ENCODE measurements at places on chromosomes 1 and 21. TPM values are rescaled to one million over a fixed set of nuclear protein-coding genes. Genes with fewer than 3 reads are reported as not detected.
A peak's percentile ranks its signal among the peaks of the same experiment; 100 is the strongest.

GRCh38 chr1:7680207-7680954 is 90.7 kb upstream of the VAMP3 start:
- peak overlapping the region; percentile 53 for H3K4me3 ChIP-seq
- peaks cover 20% of the 10 kb centered on the region for H3K27me3 ChIP-seq
- 0 out of 2 replicates have a peak, but pooled peaks cover 3% of the 10 kb centered on the region for H3K4me1 ChIP-seq
- DNase-seq: no peak
- no peak overlapping the region for H3K27ac ChIP-seq

- no peaks in the 10 kb centered on the region for H3K27me3 ChIP-seq
- peaks cover 7% of the 10 kb centered on the region for H3K4me1 ChIP-seq
- DNase-seq: no peak
- no peaks in the 10 kb centered on the region for H3K36me3 ChIP-seq
Observed at GRCh38 chr21:26087223-26087918, 83.2 kb downstream of the APP start.

- H3K27me3 ChIP-seq: no peaks in the 10 kb centered on the region
- no peak overlapping the region for H3K27ac ChIP-seq
- no peak for DNase-seq
- H3K4me1 ChIP-seq: no peaks in the 10 kb centered on the region
- H3K36me3 ChIP-seq: no peaks in the 10 kb centered on the region
Observed at GRCh38 chr1:171372418-171373084, 58.6 kb downstream of the FMO4 start.

- DNase-seq: no peak
- H3K4me1 ChIP-seq: peaks cover 3% of the 10 kb centered on the region
- no peaks in the 10 kb centered on the region for H3K36me3 ChIP-seq
- H3K4me3 ChIP-seq: no peak overlapping the region
- H3K27me3 ChIP-seq: no peaks in the 10 kb centered on the region
Observed at GRCh38 chr1:56291374-56291919, 287.9 kb downstream of the PLPP3 start.

GRCh38 chr1:24659993-24660665 is 17.0 kb downstream of the SRRM1 start:
- H3K4me3 ChIP-seq: no peak overlapping the region
- no peak overlapping the region for H3K27ac ChIP-seq
- H3K36me3 ChIP-seq: peaks cover 72% of the 10 kb centered on the region
- DNase-seq: no peak
- H3K27me3 ChIP-seq: no peaks in the 10 kb centered on the region
- H3K4me1 ChIP-seq: no peaks in the 10 kb centered on the region

DNA sequence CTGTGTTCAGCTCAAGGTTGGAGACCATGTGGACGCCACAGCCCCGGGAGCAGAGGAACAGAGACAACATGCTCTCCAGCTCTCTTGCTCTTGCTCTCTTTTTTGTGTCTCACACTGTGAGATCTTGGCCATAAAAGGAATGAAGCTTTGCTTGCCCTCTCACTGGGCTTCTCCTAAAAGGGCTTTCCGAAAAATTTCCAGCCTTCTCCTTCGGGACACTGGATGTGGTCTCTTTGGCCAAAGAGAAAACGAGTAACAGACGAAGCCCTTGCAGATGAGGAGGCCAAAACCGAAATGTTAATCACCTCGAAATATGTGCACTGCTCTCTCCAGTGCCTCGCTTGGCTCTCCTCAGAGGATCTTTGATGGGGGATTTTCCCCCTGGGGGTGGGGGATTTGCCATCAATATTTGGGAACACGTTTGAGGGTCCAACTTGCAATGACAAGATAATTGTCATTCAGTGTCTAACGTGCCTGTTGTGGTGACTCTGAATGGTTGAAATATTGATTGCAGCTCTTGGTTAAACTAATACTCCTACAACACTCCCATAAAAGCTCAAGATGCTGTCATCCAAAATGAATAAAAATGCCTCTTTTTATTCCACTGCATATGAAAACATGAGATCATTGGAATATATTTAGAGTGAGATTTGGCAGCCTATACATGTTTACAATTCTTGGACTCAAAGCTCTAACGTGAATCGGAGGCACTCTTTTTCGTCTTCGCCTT is 68.6 kb upstream of the ANGPTL1 start:
- H3K27me3 ChIP-seq: no peaks in the 10 kb centered on the region
- DNase-seq: peak; percentile 37
- H3K4me3 ChIP-seq: no peak overlapping the region
- no peaks in the 10 kb centered on the region for H3K36me3 ChIP-seq
- H3K4me1 ChIP-seq: no peaks in the 10 kb centered on the region

DNA sequence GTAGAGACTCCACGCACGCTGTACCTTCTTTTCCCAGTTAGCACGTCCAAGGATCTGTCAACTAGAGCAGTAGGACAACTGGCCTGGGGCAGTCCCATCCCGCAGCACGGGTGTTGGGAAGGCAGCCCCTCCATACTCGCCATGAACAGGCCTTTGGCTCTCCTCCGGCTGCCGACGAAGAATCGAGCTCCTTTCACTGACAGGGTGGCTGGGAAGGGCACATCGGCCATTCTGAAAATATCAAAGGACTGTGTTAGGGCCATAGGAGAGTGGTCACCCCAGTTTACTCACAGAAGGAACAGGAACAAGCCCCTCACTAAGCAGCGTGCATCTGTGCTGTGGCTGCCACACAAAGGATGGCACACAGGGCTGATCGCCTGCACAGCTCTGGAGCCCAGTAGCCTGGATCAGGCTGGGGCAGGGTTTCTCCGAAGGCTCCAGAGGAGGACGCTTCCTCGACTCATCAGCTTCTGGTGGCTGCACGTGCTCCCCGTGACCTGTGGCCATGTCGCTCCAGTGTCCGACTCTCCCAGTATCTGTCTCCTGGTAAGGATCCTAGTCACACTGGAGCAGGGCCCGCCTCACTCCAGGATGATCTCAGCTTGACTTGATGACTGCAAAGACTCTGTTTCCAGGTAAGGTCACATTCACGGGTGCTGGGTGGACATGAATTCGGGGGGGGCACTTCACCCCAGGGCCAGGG is 8.9 kb downstream of the KRTAP10-1 start:
- no peaks in the 10 kb centered on the region for H3K36me3 ChIP-seq
- no peaks in the 10 kb centered on the region for H3K27me3 ChIP-seq
- no peaks in the 10 kb centered on the region for H3K4me1 ChIP-seq
- H3K4me3 ChIP-seq: no peak overlapping the region
- no peak overlapping the region for H3K27ac ChIP-seq

- H3K27me3 ChIP-seq: no peaks in the 10 kb centered on the region
- H3K4me1 ChIP-seq: no peaks in the 10 kb centered on the region
- DNase-seq: peak; percentile 78
- H3K4me3 ChIP-seq: no peak overlapping the region
- H3K27ac ChIP-seq: no peak overlapping the region
Observed at GRCh38 chr1:34500451-34500850, 254.4 kb upstream of the GJB5 start.

DNA sequence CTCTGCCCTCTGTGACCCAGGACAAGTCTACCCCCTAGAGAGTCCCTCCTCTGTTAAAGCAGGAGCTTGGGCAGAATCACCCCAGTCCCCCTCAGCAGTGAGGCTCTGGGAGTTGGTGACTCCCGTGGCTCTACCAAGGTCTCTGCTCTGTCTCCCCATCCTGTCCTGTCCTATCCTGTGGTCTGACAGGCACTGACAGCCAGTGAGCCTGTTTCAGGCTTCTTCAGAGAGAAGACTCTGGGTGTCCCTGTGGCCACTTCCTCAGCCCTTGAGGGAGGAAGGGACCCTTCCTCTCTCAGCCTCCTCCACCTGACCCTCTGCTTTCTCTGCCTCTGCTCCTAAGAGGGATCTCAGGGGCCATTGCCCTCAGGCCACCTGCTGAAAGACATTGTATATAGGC is 148.7 kb downstream of the FCRL5 start:
- H3K36me3 ChIP-seq: no peaks in the 10 kb centered on the region
- H3K4me1 ChIP-seq: peaks cover 8% of the 10 kb centered on the region
- H3K4me3 ChIP-seq: no peak overlapping the region
- 0 out of 2 replicates have a peak overlapping the region, but pooled peaks have one; percentile 6 for H3K27ac ChIP-seq
- no peaks in the 10 kb centered on the region for H3K27me3 ChIP-seq

DNA sequence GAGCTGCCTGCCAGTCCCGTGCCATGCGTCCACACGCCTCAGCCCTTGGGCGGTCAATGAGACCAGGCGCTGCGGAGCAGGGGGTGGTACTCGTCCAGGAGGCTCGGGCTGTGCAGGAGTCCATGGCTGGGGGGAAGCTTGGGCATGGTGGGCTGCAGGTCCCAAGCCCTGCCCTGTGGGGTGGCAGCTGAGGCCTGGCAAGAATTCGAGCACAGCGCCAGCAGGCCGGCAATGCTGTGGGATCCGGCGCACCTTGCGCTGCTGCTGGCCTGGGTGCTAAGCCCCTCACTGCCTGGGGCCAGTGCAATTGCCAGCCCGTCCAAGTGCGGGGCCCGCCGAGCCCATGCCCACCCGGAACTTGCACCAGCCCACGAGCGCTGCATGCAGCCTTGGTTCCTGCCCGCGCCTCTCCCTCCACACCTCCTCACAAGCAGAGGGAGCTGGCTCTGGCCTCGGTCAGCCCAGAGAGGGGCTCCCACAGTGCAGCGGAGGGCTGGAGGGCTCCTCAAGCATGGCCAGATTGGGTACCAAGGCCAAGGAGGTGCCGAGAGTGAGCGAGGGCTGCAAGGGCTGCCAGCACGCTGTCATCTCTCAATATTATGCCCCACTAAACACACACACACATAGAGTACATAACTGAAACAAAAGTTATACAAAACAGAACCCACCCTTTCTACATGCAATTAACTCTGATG is 307.7 kb downstream of the LMO4 start:
- H3K4me3 ChIP-seq: no peak overlapping the region
- H3K36me3 ChIP-seq: no peaks in the 10 kb centered on the region

- no peaks in the 10 kb centered on the region for H3K36me3 ChIP-seq
- no peak overlapping the region for H3K4me3 ChIP-seq
- H3K4me1 ChIP-seq: no peaks in the 10 kb centered on the region
- H3K27me3 ChIP-seq: no peaks in the 10 kb centered on the region
Observed at GRCh38 chr1:171290621-171291020, 23.4 kb upstream of the FMO4 start.

- peaks cover 27% of the 10 kb centered on the region for H3K27me3 ChIP-seq
- peak overlapping the region; percentile 84 for H3K4me3 ChIP-seq
- H3K4me1 ChIP-seq: peaks cover 41% of the 10 kb centered on the region
- H3K27ac ChIP-seq: peak overlapping the region; percentile 98
- DNase-seq: no peak
Observed at GRCh38 chr1:85580872-85581801, 576 bp downstream of the CCN1 start.

DNA sequence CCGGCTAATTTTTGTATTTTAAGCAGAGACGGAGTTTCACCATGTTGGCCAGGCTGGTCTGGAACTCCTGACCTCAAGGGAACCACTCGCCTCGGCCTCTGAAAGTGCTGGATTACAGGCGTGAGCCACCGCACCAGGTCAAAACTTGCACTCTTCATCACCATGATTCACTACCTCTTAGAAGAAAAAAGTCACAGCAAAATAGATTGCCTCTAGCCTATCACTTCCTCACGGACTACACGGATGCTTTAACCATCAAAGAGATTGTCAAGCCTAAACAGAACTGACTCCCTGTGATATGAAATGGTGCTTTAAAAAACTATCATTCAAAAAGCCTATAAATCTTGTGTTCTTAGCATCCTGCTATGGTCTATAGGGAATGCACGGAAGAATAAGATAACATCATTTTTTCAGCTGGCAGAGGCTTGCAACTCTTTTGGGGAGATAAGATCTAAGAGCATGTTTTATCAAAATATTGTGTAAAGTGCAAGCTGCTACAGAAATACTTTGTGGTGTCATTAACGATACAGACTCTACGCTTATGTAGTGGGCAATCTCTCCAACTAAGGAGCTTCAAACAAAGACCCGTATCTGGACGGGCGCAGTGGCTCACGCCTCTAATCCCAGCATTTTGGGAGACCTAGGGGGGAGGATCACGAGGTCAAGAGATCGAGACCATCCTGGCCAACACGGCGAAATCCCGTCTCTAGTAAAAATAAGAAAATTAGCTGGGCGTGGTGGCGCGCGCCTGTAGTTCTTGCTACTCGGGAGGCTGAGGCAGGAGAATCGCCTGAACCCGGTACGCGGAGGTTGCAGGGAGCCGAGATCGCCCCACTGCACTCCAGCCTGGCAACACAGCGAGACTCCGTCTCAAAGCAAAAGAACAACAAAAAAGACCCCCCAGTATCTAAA is 966 bp downstream of the TFB2M start:
- DNase-seq: no peak
- H3K4me1 ChIP-seq: peaks cover 5% of the 10 kb centered on the region
- H3K36me3 ChIP-seq: peaks cover 2% of the 10 kb centered on the region
- H3K4me3 ChIP-seq: peak overlapping the region; percentile 98
- no peaks in the 10 kb centered on the region for H3K27me3 ChIP-seq

DNA sequence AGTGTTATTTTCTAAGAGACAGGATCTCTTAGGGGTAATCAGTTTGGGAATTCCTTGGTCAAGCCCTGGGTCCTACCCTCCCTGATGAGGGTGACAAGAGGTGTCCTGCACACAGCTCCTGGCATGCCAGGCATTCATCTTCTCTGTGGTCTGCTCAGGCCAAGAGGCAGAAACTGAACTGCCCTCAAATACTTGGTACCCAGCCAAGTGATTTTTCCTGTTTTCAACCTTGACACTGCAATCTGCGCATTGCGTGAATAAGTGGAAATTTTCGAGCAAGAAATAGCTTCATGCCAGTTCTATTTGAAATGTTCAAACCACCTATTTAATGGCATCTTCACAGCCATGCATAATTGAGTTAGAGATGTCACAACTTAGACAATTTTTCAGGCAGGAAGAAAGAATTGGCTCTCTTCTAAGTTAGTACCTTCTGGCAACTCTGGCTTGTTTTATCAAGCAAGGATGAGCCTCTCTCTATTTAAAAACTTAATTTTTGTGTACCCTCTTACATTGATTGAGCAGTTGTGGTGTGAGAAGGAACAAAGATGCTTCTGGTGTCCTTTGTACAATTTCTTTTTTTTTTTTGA is 27.0 kb downstream of the DNM3 start:
- H3K4me3 ChIP-seq: no peak overlapping the region
- no peaks in the 10 kb centered on the region for H3K36me3 ChIP-seq
- DNase-seq: no peak
- no peak overlapping the region for H3K27ac ChIP-seq
- peaks cover 2% of the 10 kb centered on the region for H3K4me1 ChIP-seq
- H3K27me3 ChIP-seq: no peaks in the 10 kb centered on the region

GRCh38 chr1:180497826-180498225 is 4.6 kb downstream of the ACBD6 start:
- H3K4me1 ChIP-seq: no peaks in the 10 kb centered on the region
- no peak overlapping the region for H3K27ac ChIP-seq

GRCh38 chr1:154759793-154760192 is 110.3 kb downstream of the KCNN3 start:
- no peaks in the 10 kb centered on the region for H3K4me1 ChIP-seq
- no peaks in the 10 kb centered on the region for H3K36me3 ChIP-seq
- DNase-seq: no peak

- no peaks in the 10 kb centered on the region for H3K27me3 ChIP-seq
- no peak overlapping the region for H3K27ac ChIP-seq
- H3K36me3 ChIP-seq: no peaks in the 10 kb centered on the region
- DNase-seq: no peak
Observed at GRCh38 chr1:202320081-202320405, 21.7 kb downstream of the UBE2T start.

Gene PLCH2
- 0.19 TPM for total RNA-seq

Gene ANGPTL1
- not detected for total RNA-seq

Gene MAST2
- total RNA-seq: 35.4 TPM

Gene AQP10
- total RNA-seq: not detected

Gene SPTA1
- not detected for total RNA-seq

Measured in H1 (cell line).